NCI-H1436 treated with DMSO at 0.1 percent for 48 hours (cell line): ENCODE measurements at places on chromosomes 11 and 22.

DNA sequence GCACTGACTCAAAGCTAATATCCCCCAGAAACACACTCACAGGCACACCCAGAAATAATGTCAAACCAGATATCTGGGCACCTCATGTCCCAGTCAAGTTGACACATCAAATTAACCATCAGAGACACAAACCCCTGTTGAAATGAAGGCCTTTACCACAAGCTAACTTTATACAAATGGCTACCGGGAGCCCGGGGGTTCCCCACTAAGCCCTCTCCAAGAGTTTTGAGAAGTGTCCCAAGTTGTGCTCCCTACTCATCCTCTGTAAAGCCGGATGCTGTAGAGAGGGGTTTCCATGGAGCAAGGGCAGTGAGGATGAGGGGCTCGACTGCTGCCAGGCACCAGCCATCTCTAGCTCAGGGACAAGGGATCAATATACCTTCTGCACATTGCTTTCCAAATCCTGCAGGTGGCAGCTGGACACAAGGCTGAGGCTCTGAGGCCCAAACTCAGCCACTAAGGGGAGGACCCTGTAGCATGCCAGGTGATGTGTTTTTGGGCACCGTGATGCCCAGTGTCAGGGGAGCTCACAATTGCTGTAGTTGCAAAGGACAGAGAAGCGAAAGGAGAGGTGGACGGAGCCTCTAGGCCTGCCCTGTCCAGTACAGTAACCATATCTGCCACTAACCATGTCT is 145.7 kb downstream of the TTC17 start:
- DNase-seq: no peak

DNA sequence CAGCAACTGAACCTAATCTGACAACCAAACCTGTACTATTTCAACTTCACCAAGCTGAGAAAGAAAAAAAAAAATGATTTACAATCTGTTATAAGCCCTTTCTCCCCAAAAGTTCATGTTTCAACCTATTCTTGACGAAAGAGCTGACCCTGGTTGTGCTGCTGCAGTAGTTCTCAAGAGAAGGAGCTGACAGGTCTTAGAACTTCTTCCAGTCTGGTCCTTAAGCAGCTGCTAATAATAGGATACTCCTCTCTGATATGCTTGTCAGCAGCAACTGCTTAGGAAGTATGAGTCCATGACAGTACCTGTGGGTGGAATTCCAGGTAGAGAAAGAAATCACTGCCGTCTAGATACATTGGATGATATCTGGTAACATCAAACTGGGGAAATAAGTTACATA is 735.1 kb upstream of the CCDC90B start:
- no peak for DNase-seq

DNA sequence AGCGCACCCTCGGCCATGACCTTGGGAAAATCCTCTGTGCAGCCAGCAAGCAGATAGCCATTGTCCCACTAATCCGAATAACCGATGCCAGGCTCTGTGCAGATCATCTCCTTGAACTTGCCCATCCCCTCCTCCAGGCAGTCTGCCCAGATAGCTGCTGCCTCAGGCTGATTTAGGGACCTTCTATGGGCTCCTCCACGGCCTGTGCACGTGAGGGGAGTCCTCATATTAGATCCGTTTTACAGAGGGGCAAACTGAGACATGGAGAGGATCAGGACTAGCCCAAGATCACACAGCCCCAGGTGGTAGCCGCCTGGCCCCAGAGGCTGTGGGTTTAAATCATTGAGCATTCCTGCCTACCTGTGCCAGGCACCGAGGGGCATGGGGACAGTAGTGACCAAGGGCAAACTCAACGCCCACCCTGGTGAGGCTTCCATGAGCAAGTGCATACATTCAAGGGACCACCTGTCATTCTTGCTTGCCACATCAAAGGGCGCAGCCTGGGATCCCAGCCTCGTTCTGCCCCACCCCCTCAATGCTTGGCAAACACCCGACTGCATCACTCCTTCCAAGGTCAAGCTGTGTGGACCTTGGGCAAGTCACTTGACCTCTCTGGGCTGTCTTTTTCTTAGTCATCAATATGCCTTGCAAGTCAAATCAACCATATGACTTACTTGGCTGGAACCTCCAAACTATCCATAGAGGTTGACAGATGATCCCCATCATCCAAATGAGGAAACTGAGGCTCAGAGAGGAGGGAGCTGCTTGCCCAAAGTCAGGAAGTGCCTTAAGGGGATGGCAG is 131.6 kb downstream of the MN1 start:
- no peak for DNase-seq

DNA sequence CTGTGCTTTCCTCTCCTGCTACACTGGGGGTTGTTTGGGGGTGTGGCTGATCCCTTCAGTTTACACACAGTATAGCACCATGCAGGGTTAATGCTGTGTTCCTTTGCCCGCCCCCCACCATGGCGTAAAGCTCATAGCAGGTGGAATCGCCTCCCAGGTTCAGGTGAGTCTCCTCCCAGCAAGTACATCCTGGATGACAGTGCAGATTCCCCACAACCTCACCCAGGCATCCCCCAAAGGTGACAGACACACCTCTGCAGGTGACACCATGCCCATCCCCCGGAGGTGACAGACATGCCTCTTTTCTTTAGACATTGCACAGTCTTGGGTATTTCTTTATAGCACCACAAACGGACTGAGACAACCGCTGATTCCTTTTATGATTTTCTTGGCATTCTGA is 343.7 kb downstream of the BRD1 start:
- no peak for DNase-seq

GRCh38 chr22:19822301-19823117 is 32.2 kb downstream of the GNB1L start:
- no peak for DNase-seq

DNA sequence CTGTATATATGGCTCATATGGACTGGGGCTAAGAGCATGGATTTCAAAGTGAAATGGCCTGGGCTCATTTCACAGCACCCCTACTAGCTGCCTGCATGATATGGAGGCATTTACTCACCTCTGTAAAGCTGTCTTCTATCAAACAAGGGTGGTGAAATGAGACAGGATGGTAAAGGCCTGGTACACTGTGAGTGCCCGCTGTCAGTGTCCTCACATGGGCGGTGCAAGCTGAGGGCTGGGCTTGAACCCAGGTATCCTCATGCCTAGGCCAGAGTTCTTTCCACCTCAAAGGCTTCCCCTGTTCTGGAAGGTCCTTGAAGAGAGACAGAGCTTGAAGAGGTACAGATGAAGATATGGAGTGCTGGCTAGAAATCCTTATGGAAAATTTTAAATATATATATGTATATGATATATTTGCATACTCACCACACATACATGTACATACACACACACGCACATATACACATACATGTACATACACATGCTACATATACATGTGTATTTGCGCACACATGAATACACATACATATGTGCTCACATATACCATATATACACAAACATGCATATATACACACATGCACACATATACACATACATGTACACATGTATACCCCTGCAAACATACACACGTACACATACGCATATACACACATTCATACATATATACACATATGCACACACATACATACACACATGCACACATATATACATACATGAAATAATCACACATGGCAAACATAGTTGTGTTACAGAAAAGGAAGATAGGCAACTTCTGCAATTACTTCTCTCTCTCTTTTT is 44.7 kb downstream of the MICAL2 start:
- DNase-seq: no peak

DNA sequence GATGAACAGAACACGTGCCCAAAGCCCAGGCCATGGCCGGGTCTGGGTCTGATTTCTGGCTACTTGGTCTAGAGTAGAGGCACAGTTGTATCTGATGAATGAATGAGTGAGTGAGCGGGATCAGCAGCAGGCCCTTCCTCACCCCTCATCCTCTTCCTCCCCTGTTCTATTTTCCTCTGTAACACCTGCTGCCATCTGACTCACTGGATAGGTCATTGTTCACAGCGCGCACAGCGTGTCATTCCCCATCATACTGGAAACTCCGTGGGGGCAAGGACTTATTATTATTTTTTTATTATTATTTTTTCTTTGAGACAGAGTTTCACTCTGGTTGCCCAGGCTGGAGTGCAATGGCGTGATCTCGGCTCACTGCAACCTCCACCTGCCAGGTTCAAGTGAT is 13.9 kb downstream of the NCF4 start:
- no peak for DNase-seq

GRCh38 chr11:63012430-63012829 is 3.2 kb downstream of the SLC22A8 start:
- DNase-seq: no peak

GRCh38 chr11:34209809-34210208 is 104.4 kb downstream of the NAT10 start:
- no peak for DNase-seq

GRCh38 chr11:46905806-46906205 is 12.5 kb downstream of the LRP4 start:
- DNase-seq: no peak

GRCh38 chr11:76161261-76161961 is 44.9 kb downstream of the WNT11 start:
- DNase-seq: no peak

- no peak for DNase-seq
Measured at GRCh38 chr11:18014876-18015275, 2.0 kb upstream of the SERGEF start.

- no peak for DNase-seq
Measured at GRCh38 chr11:128155590-128155989, 431.8 kb downstream of the ETS1 start.

- DNase-seq: no peak
Measured at GRCh38 chr22:31173386-31174145, 13.6 kb downstream of the RNF185 start.
